GM23338 (cell line): ENCODE measurements at places on chromosomes 12 and 14. TPM values are rescaled to one million over a fixed set of nuclear protein-coding genes. Genes with fewer than 3 reads are reported as not detected.

C12orf54 gene
- not detected in 2 replicates for total RNA-seq

KRT78 gene
- not detected in 2 replicates for total RNA-seq

DPPA3 gene
- total RNA-seq, result 2.8 and 4.6 TPM in 2 replicates

SERPINA6 gene
- not detected in 2 replicates for total RNA-seq

OR4K5 gene
- total RNA-seq, result not detected in 2 replicates

MARCHF9 gene
- total RNA-seq, result 2.9 and 3.5 TPM in 2 replicates

CMAS gene
- 61.2 and 62.9 TPM in 2 replicates for total RNA-seq

RFLNA gene
- total RNA-seq, result 16.2 and 20.4 TPM in 2 replicates

FITM1 gene
- total RNA-seq, result not detected in 2 replicates

LRRIQ1 gene
- total RNA-seq, result 0.47 and 1.4 TPM in 2 replicates

TPPP2 gene
- total RNA-seq, result not detected in 2 replicates

HHIPL1 gene
- total RNA-seq, result 1.6 and 2.0 TPM in 2 replicates

PPFIA2 gene
- 5.9 and 7.2 TPM in 2 replicates for total RNA-seq

IFI27 gene
- 0.23 and 0.49 TPM in 2 replicates for total RNA-seq

FAM90A1 gene
- 0.14 TPM in 1 of 2 replicates, not detected in the other for total RNA-seq

NGB gene
- total RNA-seq, result 0.27 and 1.0 TPM in 2 replicates

ACRBP gene
- total RNA-seq, result 2.2 TPM in 1 of 2 replicates, not detected in the other

NYNRIN gene
- total RNA-seq, result 17.5 and 20.0 TPM in 2 replicates

TRIM9 gene
- total RNA-seq, result 6.2 and 8.4 TPM in 2 replicates

DAO gene
- not detected in 2 replicates for total RNA-seq

ACTN1 gene
- total RNA-seq, result 257 and 280 TPM in 2 replicates
